Activated CD4-positive, alpha-beta T cell treated with anti-CD3 and anti-CD28 coated beads, Interleukin-2, amount 10 ng/mL, durations not matched to agents 7 days and 5 days (primary cell): ENCODE measurements at places on chromosomes 5 and 9. TPM values are rescaled to one million over a fixed set of nuclear protein-coding genes. Genes with fewer than 3 reads are reported as not detected.

The OR13C2 gene
- not detected for total RNA-seq

The COL5A1 gene
- total RNA-seq: 0.15 TPM

The HRCT1 gene
- not detected for total RNA-seq

The TRIM7 gene
- total RNA-seq: 0.84 TPM

The TAF1L gene
- total RNA-seq: not detected

The FOXD4L6 gene
- total RNA-seq: not detected

The LPAR1 gene
- total RNA-seq: not detected

The TRIM41 gene
- 34.7 TPM for total RNA-seq

The OTP gene
- not detected for total RNA-seq

The IFNK gene
- total RNA-seq: not detected

The MPDZ gene
- not detected for total RNA-seq

The ZNF879 gene
- 4.7 TPM for total RNA-seq

The RAD23B gene
- 89.7 TPM for total RNA-seq

DNA sequence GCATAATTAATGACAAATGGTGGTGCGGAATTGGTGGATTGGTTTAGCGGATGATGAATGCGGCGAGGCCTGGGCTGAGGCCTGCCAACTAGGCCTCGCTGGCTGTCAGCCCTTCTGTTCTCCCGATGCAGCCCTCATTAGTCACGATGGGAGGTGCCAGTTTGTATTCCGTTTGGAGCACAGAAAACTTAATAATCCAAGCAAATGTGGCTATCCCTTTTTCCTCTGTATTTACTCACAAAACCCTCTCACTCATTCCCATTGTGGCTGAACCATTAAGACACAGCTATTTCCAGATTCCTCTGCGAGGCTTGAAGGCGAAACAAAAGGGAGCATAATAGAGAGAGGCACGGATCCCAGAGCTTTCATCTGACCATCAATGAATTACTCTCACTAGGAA is 114.3 kb downstream of the MVB12B start:
- no peaks in the 10 kb centered on the region for H3K36me3 ChIP-seq
- peaks cover 11% of the 10 kb centered on the region for H3K4me1 ChIP-seq
- H3K27ac ChIP-seq: no peak overlapping the region
- no peak overlapping the region for H3K4me3 ChIP-seq
- DNase-seq: no peak
- no peaks in the 10 kb centered on the region for H3K27me3 ChIP-seq

- no peaks in the 10 kb centered on the region for H3K36me3 ChIP-seq
- H3K4me1 ChIP-seq: no peaks in the 10 kb centered on the region
- no peaks in the 10 kb centered on the region for H3K27me3 ChIP-seq
Measured at GRCh38 chr9:98381311-98382103, 126.1 kb upstream of the TBC1D2 start.

DNA sequence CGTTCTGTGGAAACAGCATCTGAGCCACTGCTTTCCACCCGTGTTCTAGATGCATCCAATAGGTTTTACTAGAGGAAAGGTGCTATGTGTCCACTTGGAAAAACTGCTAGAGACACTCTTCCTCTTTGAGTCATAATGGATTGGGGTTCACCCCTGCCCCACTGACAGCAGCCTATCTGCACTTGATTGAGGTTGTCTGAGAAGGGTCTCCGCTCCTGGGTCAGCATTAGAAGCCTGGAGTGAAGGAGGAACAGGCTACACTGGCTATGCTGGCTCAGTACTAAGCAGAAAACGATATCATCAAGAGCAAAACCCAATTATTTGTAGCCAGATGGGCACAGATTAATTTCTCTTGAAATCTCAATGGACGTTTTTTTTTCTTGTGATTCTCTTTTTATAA is 152.6 kb upstream of the IQGAP2 start:
- H3K27ac ChIP-seq: no peak overlapping the region
- H3K4me3 ChIP-seq: no peak overlapping the region
- DNase-seq: no peak
- H3K27me3 ChIP-seq: peaks cover 21% of the 10 kb centered on the region

DNA sequence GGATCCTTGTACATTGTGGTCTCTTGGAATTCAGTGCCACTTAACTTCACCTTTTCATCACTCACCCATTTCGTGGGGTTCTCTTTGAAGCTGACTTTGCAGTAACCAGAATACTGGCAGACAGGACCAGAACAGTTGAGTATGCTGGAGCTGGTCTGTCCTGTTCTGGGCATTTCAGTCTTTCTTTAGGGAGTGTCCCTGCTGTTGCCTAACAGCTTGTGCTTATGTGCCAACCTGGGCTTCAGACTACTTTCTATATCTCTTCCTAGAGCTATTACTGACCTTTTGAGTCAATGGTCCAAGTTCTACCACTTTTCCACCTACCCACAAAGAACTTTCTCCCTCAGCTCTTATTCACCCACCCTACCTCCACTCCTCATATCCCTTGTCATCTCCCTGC is 10.0 kb upstream of the INSL6 start:
- no peak overlapping the region for H3K27ac ChIP-seq
- peaks cover 13% of the 10 kb centered on the region for H3K27me3 ChIP-seq
- DNase-seq: no peak

DNA sequence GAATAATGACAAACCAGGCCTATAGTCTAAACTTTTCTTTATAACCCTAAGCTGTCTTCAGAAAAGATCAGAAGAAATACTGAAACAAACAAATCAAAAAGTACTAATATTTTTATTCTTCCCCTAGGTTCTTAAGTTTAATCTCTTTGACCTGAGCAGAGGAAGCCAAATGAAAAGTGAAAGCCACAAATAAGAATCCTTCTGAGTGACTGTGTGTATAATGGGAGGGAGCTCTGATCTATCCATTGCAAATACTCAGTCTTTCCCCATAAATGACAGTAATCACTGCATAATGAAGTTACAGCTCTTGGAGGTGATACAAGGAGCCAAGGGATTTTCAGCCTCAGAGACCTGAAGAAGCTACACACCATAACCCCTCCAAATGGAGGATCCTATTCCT is 126.9 kb upstream of the ATP10B start:
- no peak overlapping the region for H3K27ac ChIP-seq
- no peaks in the 10 kb centered on the region for H3K4me1 ChIP-seq
- H3K4me3 ChIP-seq: no peak overlapping the region
- H3K27me3 ChIP-seq: no peaks in the 10 kb centered on the region

GRCh38 chr5:119321569-119322311 is 34.1 kb upstream of the TNFAIP8 start:
- peak overlapping the region; percentile 89 for H3K27ac ChIP-seq
- H3K27me3 ChIP-seq: no peaks in the 10 kb centered on the region
- peaks cover 89% of the 10 kb centered on the region for H3K4me1 ChIP-seq

GRCh38 chr9:84701801-84702200 is 32.3 kb downstream of the NTRK2 start:
- no peaks in the 10 kb centered on the region for H3K4me1 ChIP-seq
- H3K36me3 ChIP-seq: no peaks in the 10 kb centered on the region
- no peak overlapping the region for H3K4me3 ChIP-seq
- H3K27ac ChIP-seq: no peak overlapping the region

GRCh38 chr5:125396462-125396861 is 650.0 kb upstream of the ZNF608 start:
- H3K27ac ChIP-seq: no peak overlapping the region
- no peaks in the 10 kb centered on the region for H3K36me3 ChIP-seq
- no peaks in the 10 kb centered on the region for H3K27me3 ChIP-seq
- H3K4me3 ChIP-seq: no peak overlapping the region

DNA sequence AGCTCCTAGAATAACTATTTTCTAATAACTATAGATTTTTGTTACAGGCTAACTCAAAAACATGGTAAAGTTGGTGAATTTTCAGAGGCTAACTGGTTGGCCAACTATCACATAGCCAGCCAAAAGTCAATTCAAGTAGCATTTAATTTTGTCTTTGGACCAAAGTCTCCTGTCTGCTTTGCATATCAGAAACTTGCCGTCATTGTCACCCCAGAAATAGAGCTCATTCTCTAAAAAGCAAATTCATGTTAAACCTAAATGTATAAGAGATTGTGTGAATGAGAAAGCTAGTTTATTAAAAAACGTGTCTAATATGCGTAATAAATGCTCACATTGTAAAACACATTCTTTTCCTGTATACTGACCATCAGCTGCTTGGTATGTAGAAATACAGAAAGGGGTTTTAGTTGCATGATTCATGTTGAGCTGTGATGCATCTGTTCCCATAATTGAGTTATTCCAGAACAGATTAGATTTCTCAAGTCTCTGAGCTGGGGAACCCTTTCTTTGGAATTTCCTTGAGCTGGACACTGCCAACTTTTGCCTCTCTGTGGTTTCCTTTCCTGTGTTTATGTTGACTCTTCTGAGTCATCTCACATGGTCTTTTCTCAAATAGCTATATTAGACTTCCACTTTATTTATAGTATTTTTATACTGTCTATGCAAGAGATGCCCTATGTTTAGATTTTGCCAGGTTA is 7.3 kb downstream of the SRFBP1 start:
- H3K4me3 ChIP-seq: no peak overlapping the region
- DNase-seq: no peak
- peaks cover 20% of the 10 kb centered on the region for H3K4me1 ChIP-seq
- H3K27ac ChIP-seq: no peak overlapping the region
- peaks cover 10% of the 10 kb centered on the region for H3K36me3 ChIP-seq
- no peaks in the 10 kb centered on the region for H3K27me3 ChIP-seq

DNA sequence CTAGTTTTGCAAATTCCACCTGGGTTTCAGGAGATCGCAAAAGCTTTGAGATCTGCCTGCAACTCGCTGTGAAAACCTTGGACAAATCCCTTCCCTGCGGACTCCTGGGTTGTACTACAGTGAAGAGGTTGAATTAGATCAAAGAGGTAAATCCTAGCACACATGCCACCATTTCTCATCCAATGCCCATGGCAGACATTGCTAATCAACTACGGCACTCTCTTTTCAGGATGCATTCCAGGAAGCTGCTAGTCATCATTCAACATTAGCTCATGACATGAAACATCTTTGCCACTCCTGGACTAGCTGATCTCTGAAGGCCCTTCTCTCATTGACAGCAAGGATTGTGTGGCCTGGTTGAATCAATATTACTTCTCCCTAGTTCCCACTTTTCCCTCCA is 46.1 kb downstream of the PCDH1 start:
- DNase-seq: no peak
- no peaks in the 10 kb centered on the region for H3K36me3 ChIP-seq
- peaks cover 15% of the 10 kb centered on the region for H3K27me3 ChIP-seq
- no peak overlapping the region for H3K27ac ChIP-seq
- peaks cover 4% of the 10 kb centered on the region for H3K4me1 ChIP-seq

GRCh38 chr5:132203464-132203818 is 24.2 kb downstream of the P4HA2 start:
- peaks cover 5% of the 10 kb centered on the region for H3K27me3 ChIP-seq
- H3K27ac ChIP-seq: no peak overlapping the region
- DNase-seq: no peak
- H3K4me1 ChIP-seq: no peaks in the 10 kb centered on the region

DNA sequence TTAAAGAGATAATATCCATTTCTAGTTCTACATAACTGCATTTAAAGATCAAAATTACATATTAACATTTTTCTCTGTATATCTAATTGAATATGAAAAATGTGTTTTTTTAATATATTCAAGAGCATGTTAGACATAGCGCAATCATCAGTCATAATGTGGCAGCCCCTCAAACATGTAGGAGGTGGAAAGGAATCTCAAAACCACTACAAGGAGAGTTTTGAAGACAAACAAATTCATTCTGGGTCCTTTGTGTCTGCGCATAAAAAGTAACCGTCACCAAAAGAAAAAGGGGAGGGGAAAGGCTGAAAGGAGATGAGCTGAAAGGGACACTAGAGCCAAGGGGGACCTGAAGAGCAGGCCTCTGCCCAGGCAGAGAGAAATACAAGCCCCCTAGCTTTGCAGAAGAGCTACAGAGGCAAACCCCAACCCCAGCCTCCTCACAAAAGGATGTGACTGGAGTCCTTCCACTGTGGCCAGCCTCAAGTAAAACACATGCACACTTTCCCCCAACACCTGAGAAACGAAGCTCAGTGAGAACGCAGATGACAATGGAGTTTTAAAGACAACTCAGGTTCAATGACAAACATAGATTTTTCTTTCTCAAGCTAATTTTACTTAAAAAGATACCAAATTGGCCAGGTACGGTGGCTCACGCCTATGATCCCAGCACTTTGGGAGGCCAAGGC is 62.0 kb downstream of the MAPKAP1 start:
- H3K4me1 ChIP-seq: peaks cover 49% of the 10 kb centered on the region
- H3K27me3 ChIP-seq: no peaks in the 10 kb centered on the region
- peak overlapping the region; percentile 5 for H3K27ac ChIP-seq
- no peak for DNase-seq
- H3K36me3 ChIP-seq: peaks cover 19% of the 10 kb centered on the region

DNA sequence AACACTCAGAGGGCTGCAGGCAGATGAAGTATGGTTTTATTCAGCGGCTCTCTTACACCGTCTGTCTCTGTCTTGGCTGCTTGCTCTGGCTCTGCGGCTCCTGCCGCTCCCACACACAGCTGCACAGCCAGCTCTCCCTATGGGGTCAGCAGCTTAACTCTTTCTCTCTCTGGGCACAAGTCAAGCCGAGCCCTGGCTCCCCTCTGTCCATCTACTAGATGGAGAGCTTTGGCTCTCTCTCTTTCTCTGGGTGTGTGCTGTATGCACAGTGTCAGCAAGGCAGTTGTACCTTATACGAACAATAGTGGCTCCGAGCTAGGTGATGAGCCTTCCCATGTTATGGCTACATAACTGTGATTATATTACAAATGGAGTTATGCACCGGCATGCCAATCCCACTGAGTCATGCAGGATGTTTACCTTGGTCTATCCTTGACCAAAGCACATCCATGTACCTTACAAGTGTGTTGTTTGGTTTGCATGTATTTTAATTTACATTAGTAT is 19.3 kb upstream of the PPP2CA start:
- H3K4me3 ChIP-seq: no peak overlapping the region
- no peaks in the 10 kb centered on the region for H3K36me3 ChIP-seq
- H3K27me3 ChIP-seq: peaks cover 5% of the 10 kb centered on the region
- DNase-seq: no peak

GRCh38 chr5:140111859-140112551 is 1.9 kb upstream of the PURA start:
- DNase-seq: no peak
- H3K36me3 ChIP-seq: peaks cover 13% of the 10 kb centered on the region
- peak overlapping the region; percentile 66 for H3K27ac ChIP-seq
- H3K27me3 ChIP-seq: peaks cover 22% of the 10 kb centered on the region

GRCh38 chr5:136033234-136033633 is 4.4 kb downstream of the TGFBI start:
- H3K27ac ChIP-seq: no peak overlapping the region
- H3K27me3 ChIP-seq: peaks cover 10% of the 10 kb centered on the region
- no peak for DNase-seq
- no peak overlapping the region for H3K4me3 ChIP-seq

GRCh38 chr9:81264516-81264915 is 424.8 kb downstream of the TLE1 start:
- no peak overlapping the region for H3K27ac ChIP-seq
- H3K4me1 ChIP-seq: no peaks in the 10 kb centered on the region
- no peaks in the 10 kb centered on the region for H3K36me3 ChIP-seq
- no peak for DNase-seq
- H3K4me3 ChIP-seq: no peak overlapping the region

GRCh38 chr5:55418994-55419968 is 111.5 kb downstream of the MTREX start:
- DNase-seq: no peak
- peaks cover 57% of the 10 kb centered on the region for H3K36me3 ChIP-seq
- H3K27ac ChIP-seq: no peak overlapping the region
- no peaks in the 10 kb centered on the region for H3K27me3 ChIP-seq
